ENCODE measurements at places on chromosomes 1 and 21. TPM values are rescaled to one million over a fixed set of nuclear protein-coding genes. Genes with fewer than 3 reads are reported as not detected.

U2AF1 gene
- 60.0 TPM for polyA plus RNA-seq

PIK3CD gene
- 20.6 TPM for polyA plus RNA-seq

DIO1 gene
- 0.39 TPM for polyA plus RNA-seq

S100A9 gene
- not detected for polyA plus RNA-seq

ITLN2 gene
- polyA plus RNA-seq, result 6.3 TPM

SYT14 gene
- 1.4 TPM for polyA plus RNA-seq

GLIS1 gene
- polyA plus RNA-seq, result 0.15 TPM
